SW 1271 (cell line): ENCODE measurements at places on chromosomes 3 and 15.

- DNase-seq = no peak
Observed at GRCh38 chr3:151863611-151864010, 9.8 kb upstream of the SUCNR1 start.

DNA sequence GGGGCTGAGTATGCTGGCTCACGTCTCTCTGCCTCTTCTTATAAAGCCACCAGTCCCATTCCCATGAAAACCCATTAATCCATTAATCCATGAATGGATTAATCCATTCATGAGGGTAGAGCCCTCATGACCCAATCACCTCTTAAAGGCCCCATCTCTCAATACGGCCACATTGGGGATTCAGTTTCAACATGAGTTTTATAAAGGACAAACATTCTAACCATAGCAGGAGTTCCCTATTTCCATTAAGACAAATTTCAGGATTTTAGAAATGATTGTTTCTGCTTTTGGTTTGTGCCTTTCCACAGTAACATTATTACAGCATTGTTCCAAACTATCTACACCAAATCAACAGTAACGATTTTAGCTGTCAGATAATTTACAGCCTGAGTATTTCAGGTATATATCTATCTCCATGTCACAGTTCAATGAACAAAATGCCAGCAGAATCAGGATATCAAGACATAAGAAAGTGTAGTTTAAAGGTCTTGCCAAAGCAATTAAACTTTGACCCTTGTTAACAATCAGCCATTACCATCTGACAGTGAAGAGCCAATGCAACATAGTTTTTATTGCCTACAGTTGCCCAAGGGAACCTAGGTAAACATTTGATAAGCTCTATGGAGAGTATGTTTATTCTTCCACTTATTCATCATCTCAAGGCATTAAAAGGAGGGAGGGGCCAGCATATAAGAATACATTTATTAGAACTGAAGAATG is 3.8 kb downstream of the TSPAN3 start:
- DNase-seq = no peak

DNA sequence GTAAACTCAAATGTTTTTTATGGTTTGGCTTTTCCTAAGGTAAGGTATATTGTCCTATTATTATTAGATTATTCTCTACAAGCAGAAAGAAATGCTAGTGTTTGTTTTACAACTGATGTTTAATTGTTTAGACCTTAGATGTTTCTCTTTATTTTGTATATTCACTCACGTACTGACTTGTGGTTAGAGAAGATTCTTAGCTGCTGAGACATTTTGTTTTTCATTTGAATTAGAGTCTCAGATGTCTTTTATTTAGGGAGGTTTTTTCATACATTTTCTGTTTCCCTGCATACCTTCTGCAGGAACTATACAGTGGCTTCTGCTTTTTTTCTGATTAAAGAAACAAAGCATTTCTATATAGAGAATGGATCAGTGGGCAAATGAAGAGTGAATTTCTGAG is 110.9 kb downstream of the MYRIP start:
- no peak for DNase-seq

- no peak for DNase-seq
Observed at GRCh38 chr15:55381595-55381994, 26.6 kb downstream of the CCPG1 start.
